ENCODE measurements at places on chromosomes 5 and 9.

GRCh38 chr5:83281658-83282057, 189.9 kb upstream of the VCAN start:
- no peak for DNase-seq

- DNase-seq = no peak
These were observed 135.2 kb downstream of the GNAQ start for GRCh38 chr9:77896269-77896937.

DNA sequence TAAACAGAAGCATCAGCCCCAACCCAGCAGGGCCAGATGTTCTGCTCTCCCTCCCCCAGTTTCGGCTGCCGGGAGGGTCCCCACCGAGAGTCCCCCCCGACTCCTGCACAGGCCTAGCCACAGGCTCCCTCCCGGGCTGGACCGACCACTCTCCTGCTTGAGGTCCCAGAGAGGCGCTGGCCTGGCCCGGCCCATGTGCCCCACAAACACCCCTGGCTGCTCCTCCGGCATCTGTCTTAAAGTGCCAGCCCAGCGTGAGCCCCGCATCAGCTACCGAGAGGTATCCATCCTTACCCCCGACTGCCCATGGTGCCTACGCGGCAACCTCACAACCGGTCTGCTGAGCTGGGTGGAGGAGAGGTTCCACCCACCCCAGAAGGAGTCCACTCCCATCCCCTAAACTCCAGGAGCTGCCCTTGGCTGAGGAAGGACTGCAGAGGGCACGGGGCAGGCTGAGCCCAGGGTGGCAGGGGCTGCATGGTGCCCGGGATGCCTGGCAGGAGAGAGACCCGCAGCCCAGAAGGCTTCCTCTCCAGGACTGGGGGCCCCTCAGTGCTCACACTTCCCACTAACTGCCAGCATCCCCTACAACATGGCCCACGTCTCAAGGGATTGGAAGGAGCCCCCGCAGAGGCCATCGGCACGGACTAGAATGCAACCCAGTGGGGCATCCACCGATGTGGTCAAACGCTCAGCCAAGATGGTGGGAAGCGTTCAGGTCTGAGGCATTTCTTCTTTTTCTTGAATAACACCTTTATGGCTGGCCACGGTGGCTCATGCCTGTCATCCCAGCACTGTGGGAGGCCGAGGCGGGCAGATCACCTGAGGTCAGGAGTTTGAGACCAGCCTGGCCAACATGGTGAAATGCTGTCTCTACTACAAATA, 15.6 kb upstream of the EGFL7 start:
- DNase-seq = no peak

DNA sequence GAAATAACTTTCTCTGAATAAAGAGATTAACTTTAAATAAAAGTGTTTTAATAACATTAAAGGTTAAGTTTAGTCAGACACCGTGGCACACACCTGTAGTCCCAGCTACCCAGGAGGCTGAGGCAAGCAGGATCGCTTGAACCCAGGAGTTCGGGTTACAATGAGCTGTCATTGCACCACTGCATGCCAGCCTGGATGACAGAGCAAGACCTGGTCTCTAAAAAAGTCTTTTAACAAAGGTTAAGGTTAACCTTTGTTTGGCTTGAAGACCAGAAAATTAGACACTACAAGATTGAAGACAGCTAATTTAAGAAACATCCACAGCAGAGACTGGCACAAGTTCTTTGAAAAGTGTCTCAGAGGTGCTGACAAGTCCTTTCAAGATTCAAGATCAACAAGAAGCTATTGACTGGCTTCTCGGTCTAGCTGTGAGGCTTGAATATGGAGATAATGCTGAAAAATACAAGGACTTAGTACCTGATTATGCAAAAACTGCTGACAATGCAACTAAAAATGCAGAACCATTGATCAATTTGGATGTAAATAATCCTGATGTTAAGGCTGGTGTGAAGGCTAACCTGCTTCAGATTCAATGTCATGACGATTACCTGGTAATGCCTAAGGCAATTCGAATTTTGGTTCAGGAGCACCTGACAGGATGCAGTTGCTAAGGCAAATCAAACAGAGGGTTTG, 48.8 kb downstream of the FAM81B start:
- no peak for DNase-seq

DNA sequence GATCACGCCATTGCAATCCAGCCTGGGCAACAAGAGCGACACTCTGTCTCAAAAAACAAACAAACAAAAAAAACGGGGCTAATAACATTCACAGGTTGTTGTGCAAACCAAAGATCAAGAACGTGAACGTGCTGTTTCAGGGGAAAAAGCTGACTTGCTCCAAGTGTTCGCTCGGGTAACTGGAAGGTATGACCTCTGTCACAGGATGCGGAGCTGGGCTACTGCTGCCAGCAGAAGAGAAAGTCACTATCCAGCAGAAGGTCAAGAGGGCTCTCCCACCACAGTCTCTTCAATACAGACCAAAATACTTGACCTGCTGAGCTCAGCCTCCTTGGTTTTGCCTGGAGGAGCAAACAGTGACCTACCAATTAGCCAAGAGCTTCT, 59.7 kb downstream of the ABCA1 start:
- DNase-seq = no peak

GRCh38 chr9:131349881-131350563, 43.9 kb upstream of the PRRC2B start:
- peak; percentile 89 for DNase-seq

DNA sequence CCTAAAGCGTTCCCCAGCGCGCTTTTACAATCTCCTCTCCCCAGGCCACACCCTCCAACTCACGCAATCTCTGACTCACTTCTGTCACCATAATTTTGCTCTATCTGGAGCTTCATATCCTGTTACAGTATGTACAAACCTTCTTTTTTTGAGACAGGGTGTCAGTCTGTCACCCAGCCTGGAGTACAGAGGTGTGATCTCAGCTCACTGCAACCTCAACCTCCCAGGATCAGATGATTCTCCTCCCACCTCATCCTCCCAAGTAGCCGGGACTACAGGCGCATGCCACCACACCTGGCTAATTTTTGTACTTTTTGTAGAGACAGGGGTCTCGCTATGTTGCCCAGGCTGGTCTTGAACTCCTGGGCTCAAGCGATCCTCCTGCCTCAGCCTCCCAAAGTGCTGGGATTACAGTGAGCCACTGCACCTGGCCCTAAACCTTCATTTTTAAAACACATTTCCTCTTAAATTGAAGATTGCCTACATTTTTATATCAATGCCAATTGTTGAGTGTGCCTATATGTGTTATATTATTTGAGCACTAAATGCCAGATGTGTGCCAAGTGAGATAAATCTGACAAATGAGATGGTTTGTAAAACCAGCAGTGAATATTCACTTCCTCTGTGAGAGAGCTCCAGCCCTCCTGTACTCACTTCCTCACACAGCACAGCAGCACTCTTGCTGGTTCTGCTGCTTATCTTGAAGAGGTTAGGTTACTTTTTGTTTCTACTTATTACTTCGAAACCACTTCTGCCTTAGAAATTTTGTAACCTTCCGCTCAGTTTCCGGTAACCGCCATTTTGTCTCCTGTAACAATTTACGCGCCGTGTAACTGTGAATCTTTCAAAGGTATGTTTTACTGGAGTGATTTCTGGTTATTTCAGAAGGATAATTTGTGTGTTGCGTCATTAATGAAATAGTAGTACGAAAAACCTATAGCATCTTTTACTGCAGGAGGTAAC, 57.9 kb downstream of the DOCK8 start:
- peak; percentile 36 for DNase-seq

- no peak for DNase-seq
These were observed 114.8 kb downstream of the HSD17B3 start for GRCh38 chr9:96187151-96187555.

DNA sequence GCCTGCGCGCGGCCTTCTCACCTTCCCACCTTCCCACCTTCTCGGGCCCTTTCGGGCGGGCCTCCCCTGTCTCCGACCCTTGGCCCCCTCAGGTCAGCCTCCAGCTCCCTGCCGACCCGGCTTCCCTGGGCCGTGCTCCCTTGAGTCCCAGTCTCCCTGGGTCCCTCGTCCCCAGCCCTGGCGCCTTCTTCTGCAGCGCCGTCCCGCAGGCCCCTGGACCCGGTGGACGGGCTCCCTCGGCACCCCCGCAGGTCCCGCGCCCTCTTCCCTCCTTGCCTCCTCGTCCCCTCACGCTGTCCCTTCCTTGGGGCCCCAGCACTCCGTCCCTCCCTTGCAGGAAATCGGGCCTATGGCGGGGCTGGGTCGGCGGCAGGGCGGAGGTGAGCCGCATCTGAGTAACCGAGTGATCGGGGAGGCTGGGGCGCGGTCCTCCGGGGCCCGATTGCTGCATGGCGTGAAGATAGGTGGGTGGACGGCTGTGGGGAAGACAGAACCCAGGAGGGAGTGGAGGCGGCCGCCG, 7.6 kb downstream of the ARPC5L start:
- DNase-seq = no peak

- DNase-seq = no peak
These were observed 172.6 kb downstream of the RGS3 start for GRCh38 chr9:113636165-113636564.

- no peak for DNase-seq
These were observed 187.7 kb downstream of the CACNA1B start for GRCh38 chr9:138065287-138065686.

GRCh38 chr9:104974053-104974962, 46.4 kb upstream of the ABCA1 start:
- DNase-seq = no peak

DNA sequence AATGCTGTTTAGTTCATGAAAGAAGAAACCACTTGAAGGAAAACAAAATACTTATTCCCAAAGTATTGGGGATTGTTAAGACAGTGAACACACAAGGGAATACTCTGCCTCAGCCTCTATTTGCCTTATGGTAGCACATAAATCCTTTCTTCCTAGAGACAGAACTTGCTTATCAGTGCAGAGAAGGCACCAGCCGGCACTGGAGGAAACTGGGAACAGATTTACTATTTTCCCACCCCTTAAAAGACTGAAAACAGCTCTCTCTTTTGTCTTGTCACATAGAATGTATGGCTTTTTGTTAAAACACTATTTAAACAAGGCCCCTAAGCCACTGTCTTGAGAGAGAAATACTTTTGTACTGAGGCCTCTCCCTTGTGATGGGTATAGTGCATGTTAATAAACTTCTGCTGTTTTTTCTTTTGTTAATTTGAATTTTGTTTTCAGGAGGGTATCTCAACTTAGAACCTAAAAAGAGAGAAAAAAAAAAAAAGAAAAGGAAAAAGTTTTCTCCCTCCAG, 40.7 kb upstream of the EDIL3 start:
- no peak for DNase-seq

DNA sequence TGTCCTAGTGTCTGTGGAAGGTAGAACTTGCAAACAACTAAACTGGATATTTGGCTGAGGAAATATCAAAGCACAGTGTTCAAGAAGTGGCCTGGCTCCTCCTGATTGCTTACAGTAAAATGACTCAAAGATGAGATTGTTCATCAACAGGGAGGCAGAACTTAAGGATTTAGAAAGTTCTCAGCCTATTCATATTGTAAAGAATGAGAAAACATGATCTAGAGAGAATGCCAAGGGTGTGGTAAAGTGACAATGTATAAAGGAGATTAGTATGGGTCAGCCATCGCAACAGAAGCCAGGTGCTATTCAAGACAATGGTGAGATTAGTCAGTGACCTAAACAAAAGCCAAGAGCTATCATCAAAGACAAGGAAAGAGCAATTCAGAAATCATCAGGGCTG, 372.3 kb downstream of the SPOCK1 start:
- no peak for DNase-seq

DNA sequence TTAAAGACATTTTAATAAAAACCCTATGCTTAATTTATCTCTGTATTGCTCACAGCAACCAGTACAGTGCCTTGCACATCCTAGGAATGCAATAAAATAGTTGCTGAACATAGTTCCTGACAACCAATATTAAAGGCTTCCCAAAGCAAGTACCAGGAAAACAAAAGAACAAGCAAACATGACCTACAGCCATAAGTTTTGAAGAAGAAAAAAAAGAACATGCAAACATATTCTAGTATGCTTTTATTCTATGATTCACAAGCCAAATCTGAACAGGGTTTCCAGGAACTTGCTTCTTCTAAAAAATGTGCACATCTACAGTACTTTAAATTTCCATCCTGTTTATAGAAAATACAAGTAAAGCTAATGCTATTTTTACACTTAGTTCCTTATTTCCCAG, 4.5 kb downstream of the CEMIP2 start:
- no peak for DNase-seq

DNA sequence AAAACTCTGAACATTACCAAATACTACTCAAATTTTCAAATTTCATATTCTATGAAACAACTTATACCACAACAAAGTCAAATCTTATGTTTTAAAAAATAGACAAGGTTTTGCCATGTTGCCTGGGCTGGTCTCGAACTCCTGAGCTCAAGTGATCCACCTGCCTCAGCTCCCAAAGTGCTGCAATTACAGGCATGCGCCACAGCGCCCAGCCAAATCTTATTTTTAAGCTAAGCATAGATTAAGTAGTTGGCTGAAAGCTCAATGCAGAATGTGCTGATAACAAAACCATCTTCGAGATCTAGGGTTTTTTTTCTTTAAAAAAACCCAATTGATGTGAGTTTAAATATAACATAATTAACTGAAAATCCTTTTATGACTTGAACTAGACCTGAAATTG, 6.4 kb downstream of the LMBRD2 start:
- no peak for DNase-seq

GRCh38 chr9:114695948-114696347, 14.0 kb upstream of the TEX48 start:
- no peak for DNase-seq

GRCh38 chr5:39541920-39542319, 117.1 kb upstream of the DAB2 start:
- DNase-seq = no peak

- DNase-seq = peak; percentile 57
These were observed 16.0 kb upstream of the PHF19 start for GRCh38 chr9:120892748-120893610.

DNA sequence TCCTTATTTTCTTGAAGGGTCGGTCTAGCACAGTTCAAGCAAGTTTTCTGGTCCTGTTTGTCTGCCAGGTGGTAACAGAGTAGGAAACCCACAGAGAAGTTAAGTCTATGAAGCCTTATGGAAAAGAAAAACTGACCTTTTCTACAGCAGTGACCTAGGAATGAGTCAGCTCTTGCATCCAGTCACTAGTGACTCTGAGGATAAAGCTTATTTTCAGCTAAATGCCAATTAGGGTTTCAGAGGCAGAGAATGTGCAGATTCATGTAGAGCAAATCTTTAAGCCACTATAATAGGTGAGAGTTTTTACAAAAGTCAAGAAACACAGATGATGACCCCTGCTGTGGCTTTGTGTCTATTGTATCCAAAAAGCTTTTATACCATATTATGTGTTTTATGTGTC, 100.7 kb downstream of the CWC27 start:
- DNase-seq = no peak

- no peak for DNase-seq
These were observed 26.2 kb downstream of the GOLPH3 start for GRCh38 chr5:32147959-32148358.

DNA sequence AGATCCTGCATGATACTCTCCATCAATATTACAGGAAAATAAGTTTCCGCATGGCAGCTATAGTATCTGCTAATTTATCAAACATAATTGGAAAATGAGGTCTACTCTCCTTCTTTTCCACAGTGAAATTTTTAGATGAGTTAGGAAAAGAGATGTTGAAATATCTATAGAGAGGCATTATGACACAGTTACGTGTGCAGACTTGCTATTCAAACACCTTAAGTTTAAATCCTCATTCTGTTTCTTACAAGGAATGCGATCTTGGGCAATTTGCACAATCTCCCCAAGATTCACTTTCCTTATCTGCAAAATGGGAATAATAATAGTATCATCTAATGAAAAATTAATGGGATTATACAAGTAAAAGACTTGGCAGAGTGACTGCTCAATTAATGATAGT, 91.7 kb upstream of the SLCO6A1 start:
- no peak for DNase-seq

GRCh38 chr5:112036206-112036605, 279.2 kb upstream of the NREP start:
- DNase-seq = no peak

GRCh38 chr5:53389093-53389492, 91.3 kb upstream of the FST start:
- no peak for DNase-seq
